ENCODE measurements at places on chromosomes 12 and 14.

DNA sequence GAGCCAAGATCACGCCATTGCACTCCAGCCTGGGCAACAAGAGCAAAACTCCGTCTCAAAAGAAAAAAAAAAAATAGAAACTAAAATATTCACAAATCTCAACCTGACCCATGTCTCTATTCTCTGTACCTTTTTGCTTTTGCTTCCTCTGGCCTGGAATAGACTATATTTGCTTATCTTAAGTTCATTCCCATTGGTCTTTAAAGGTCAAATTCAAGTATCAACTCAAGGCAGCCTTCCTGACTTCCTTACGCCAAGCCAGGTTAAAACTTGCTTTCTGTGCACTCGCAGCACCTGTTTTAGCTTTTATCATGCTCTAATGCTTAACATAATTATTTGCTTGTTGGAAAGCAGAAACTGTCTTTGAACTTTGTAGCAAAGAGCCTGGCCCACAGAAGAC, 14.8 kb downstream of the PYM1 start:
- no peak for DNase-seq

DNA sequence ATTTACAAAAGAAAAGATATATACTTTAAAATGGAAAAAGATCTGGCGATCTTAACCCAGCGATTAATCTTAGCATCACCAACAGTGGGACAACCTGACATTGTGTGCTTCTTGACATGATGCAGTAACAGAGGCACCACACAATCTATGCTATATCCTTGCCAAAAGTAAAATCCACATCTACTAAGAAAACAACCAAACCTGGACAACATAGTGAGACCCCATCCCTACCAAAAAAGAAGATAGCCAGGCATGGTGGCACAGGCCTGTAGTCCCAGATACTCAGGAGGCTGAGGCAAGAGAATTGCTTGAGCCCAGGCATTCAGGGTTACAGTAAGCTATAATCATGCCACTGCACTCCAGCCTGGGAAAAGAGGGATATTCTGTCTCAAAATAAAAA, 50.5 kb downstream of the SINHCAF start:
- no peak for DNase-seq

- no peak for DNase-seq
These were observed 38.9 kb downstream of the EML1 start for GRCh38 chr14:99831903-99832685.

- no peak for DNase-seq
These were observed 1145.4 kb upstream of the TMEM132C start for GRCh38 chr12:127121494-127122084.

DNA sequence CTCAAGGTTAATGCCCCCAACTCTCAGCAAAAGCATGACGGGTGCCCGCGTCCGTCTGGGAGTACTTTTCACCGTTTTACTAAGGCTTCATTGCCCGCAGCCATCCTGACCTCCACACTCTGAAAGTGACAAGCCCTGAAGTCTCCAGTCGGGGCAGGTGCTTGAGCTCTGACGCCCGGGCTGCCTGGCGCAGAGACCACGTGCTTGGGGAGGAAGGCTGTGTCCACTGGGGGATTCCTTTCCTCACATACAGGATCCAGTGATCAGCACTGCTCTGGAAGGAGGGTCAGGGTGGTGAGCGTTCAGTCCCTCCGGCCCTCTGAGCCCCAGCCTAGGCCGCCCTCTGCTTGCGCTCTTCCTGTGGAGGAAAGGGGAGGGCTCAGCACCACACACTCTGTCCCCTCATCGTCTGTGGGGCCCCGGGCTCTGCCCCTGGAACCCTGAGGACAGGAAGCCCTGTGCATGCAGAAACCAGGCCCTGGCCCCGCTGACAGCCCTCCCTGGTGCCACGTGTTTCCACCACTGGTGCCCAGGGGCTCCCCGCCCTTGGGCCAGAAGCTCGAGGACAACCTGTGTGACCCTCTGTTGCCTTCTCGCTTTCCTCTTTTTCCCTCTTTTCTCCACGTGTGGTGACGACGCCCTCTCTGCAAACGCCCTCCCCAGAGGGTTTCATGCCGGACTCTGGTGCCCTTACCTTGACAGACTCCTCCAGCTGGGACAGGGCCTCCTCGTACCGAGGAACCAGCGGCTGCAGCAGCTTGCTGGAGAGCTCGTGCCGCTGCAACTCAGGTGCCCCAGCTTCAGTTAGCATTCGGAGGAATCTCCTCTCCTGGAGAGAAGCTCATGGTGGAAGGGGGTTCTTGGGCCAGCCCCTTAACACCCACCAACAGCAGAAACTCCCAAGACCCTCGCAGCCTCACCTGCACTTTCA, 4.9 kb downstream of the DDX51 start:
- DNase-seq, result no peak

- no peak for DNase-seq
These were observed 218.1 kb upstream of the RTL1 start for GRCh38 chr14:101121508-101122139.

DNA sequence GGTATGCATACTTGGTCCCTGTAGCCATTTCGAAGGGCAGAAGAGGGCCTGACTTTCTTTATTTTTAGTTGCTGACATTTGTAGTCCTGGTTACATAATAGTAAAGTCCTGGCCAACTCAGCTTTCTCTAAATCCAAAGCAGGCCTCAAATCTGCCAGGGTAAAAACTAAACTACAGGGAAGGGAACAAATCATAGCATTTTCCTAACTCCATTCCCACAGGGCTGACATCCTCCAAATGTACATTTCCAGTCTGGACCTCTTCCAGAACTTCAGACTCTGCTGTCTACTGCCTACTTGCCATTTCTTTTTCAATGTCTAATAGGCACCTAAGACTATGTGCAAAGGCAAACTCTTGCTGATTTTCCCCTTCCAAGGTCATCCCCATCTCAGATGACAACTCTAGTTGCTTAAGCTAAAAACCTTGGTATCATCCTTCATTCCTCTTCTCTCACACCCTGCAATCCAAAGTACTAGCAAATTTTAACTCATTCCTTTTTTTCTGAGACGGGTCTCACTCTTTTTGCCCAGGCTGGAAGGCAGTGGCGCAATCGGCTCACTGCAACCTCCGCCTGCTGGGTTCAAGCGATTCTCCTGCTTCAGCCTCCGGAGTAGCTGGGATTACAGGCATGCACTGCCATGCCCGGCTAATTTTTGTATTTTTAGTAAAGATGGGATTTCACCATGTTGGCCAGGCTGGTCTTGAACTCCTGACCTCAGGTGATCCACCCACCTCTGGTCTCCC, 2.0 kb downstream of the DDIT3 start:
- no peak for DNase-seq

GRCh38 chr12:66693901-66694513, 15.1 kb upstream of the GRIP1 start:
- peak; percentile 93 for DNase-seq

GRCh38 chr14:95111507-95112164, 45.7 kb downstream of the DICER1 start:
- no peak for DNase-seq

DNA sequence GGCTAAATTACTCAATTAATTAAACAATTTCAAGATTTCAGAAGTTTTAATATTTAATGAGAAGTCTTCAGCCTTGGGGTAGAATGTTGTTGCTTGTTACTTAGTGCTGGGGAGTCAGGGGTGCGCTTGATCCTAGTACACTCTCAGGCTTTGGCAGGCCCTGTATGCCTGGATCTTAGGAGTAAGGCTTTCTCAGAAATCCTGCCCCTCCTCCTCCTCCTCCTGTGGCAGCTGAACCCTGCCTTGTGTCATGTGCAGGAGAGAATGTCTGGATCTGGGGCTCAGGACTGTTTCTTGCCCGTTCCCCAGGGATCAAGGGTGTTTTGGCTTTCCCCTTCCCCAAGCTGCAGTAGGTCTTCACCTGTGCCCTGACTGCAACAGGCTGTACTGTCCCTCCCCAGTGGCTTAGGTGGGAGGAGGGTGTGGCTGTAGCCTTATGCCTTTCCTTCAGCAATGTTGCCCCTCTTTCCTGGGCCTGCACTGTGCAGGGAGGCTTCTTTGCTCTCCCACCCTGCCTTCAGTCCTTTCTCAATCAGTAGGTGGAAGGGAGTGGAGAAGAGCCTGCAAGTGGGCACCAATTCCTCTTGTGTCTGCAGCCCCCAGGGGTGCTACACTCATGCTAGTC, 108.2 kb downstream of the SLC38A6 start:
- DNase-seq, result no peak

GRCh38 chr12:96044017-96044942, 8.9 kb upstream of the LTA4H start:
- DNase-seq, result no peak

GRCh38 chr14:54807428-54807827, 95.2 kb downstream of the GCH1 start:
- DNase-seq, result no peak

GRCh38 chr12:101794574-101794973, 36.2 kb downstream of the GNPTAB start:
- DNase-seq, result no peak

- DNase-seq, result no peak
These were observed 15.9 kb upstream of the AEBP2 start for GRCh38 chr12:19423166-19423930.

GRCh38 chr12:41026151-41026550, 162.0 kb upstream of the PDZRN4 start:
- DNase-seq, result no peak

GRCh38 chr12:64039281-64039871, 182.7 kb downstream of the KICS2 start:
- DNase-seq, result peak; percentile 54

DNA sequence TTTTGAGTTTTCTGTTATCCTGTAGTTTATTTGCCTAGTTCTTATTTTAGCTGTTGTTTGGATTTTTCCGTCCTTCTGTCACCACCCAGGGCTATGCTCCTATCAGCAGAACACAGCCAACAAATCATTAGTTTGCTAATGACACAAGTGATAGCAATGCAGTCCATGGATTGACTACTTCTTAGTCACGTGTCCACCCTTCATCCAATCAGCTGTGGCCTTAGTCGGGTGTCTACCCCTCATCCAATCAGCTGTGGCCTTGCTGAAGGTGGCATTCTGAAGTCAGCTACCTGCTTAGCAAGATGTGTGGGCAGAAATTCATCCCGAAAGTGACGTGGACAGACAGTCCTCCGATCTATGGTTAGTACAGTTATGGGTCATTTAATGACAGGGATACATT, 182.3 kb downstream of the GALC start:
- DNase-seq, result no peak

- DNase-seq, result no peak
These were observed 139.1 kb downstream of the TMTC1 start for GRCh38 chr12:29644536-29645162.

- DNase-seq, result no peak
These were observed 9.0 kb upstream of the LRTM2 start for GRCh38 chr12:1811281-1811947.

DNA sequence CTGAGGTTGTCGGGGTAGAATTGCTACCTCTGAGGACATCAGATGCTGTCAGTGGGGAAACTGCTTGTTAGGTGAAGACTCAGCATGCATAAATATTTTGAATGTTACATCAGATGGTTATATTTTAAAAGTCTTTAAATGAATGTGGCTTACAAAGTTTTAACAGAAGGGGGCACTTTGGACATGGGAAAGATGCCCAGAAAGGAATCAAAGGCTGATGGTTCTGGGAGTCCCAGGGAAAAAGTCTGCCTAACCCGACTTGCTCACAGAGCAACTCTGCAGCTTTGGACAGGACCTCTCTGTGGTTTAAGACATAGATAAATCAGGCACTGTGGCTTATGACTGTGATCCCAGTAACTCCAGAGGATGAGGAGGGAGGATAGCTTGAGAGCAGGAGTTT, 474.9 kb downstream of the ATP23 start:
- peak; percentile 9 for DNase-seq

DNA sequence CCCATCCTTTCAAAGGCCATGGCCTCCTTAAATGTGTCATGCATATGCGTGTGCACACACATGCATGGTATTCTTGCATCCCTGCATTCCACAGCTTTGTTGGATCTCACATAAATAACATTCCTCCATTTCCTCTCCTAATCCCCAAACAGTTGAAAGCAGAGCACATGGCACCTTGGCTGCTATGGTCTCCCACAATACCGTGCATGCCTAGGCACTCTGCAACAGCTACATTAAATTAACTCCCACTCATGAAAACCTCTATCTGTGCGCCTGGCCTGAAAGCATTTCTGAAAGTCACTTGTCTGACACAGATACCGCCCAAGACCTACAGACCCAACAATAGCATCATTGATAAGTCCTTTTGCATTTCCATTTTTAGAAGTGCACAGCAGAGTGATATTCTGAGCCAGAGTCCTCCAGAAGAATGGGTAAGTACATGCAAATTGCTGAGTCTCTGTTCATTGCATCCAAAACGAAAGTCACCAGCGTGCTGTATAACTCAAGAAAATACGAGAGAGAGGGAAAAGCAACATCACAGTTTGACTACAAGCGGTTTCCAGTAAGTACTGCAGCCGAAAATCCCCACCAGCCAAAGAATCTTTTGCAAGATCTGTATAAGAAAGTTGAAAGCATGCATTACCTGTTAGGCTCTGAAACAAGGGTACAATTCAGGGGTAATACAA, 436 bp downstream of the ASB2 start:
- DNase-seq, result no peak

DNA sequence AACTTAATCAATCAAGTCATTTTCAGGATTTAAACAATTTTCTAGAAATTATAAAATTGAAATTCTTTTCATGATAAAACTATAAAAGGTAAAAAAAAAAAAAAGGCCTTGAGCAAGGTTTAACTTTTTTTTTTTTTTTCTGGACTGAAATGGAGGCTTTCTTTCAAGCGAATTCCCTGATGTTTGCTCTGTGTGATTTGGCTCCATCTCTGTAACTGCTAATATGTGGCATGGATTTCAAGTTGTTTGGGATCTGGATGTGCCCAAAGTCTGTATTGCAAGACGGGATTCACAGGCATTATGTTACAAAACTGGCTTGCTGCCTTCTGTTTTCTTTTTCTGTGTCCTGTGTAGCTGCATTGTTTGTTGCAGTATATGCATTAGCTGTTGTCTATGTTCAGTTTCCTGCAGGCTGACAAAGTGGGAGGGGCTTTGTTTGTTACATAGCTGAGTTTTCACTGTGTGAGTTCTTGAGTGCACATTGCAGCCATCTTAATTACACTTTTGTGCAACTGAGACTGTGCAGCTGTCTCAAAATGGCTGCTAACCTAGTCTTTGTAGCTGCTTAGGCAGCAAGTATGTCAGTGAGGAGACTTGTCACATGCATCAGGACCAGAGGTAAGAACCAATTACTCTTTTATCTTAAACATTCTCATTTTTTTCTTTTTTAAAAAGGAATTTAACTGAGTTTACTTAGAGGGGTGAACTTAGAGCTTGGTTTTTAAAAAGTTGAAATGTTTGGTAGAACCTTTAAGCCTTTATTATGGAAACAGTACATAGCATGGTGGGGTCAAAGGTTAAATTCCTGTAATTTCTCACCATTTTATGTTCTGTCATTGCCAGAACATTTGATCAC, 19.5 kb downstream of the ATF7IP start:
- DNase-seq, result peak; percentile 96

- DNase-seq, result no peak
These were observed 13.2 kb downstream of the CPNE8 start for GRCh38 chr12:38892087-38892786.

GRCh38 chr12:68180792-68181744, 21.5 kb upstream of the IFNG start:
- peak; percentile 2 for DNase-seq

Data from brain (organoid and tissue), 16 donors.